ENCODE measurements at places on chromosomes 1 and 21.

GRCh38 chr21:45128613-45129188, 54.3 kb downstream of the ADARB1 start:
- peak; percentile 76 for ATAC-seq

DNA sequence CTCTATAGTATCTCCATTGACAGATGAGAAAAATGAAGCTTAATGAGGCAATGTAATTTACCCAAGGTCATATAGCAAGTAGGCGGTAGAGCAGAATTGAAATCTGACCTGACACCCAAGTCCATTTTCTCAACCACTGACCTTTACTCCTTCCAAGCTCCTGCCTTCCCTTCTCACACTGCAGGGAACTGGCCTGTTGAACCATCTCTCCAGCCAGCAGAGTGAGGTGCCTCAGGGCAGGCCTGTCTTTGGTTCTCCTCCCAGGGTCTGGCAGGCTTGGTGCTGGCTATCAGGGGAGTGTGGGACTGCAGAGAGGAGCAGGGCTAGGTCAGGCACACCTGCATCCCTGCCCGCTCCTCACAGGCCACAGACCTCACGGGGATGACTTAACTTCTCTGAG, 126.8 kb downstream of the BEND5 start:
- no peak for ATAC-seq

DNA sequence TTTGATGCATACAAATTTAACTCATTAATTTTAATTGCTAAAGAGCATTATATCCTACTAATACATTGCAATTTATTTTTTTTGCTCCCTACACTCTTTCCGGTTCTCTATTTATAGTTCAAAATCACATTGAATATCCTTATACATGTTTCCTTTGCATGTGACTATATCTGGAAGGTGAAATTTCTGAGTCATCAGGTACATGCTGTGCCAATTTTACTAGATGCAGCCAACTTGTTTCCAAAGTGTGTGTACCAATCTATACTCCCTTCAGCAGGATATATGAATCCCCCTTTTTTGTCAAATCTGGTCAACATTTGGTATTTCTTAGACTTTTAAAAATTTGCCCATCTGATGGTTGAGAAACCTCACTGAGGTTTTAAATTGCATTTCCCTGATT, 602.9 kb upstream of the CAMK1G start:
- peak; percentile 55 for ATAC-seq

- no peak for ATAC-seq
Measured at GRCh38 chr1:2112280-2112701, 62.1 kb downstream of the PRKCZ start.

DNA sequence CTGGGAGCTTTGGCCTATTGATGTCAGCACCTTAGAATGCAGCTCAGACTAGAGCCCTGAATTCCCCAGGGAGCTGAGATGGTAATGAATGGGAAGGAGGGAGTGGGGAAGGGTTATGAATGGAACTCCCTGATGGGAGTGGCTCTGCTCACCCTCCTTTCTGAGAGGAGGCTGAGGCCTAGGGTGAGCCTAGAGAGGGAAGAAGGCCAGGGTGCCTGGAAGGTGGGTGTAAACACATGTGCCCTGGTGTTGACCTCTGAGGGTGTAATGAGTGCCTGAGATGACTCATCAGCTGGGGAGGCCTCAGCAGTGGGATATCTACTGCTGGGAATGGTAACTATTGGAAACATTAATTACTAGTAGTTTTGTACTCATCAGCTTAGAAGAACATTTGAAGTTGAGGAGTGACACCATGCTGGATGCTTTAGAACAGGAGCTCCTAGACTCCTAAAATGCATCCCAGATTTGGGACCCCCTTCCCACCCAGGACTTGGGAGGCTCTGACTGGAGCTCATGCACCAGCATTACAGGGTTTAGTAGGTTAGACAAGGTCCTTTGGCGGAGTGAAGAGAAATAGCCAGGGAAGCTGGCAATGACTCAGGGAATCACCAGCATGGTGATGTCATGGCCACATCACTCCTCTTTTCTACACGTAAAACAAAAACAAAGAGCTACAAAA, 16.0 kb upstream of the PIGV start:
- peak; percentile 79 for ATAC-seq

GRCh38 chr1:62977366-62977765, 193.4 kb downstream of the ATG4C start:
- no peak for ATAC-seq

DNA sequence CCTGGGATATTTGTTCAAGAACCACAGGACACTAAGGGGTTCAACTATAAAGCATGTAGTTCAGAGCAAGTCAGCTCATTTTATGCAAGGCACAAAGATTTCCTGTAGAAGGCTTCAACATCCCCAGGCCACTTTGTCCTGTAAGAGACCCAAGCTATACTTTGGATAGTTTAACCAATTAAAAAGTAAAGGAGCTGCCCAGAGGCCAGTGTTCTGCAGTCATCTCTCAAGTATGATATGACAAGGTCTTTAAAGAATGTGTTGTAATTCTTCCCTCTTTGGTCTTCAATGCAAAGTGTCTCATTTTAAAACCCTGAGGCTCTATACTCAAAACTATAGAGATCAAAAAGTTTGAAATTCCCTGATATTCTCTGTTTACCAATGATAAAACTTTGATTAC, 34.1 kb downstream of the KRTAP20-3 start:
- ATAC-seq = no peak
